NCI-H1092 treated with DMSO at 0.1 percent for 48 hours (cell line): ENCODE measurements at places on chromosomes 1 and 21.

- no peak for DNase-seq
Measured at GRCh38 chr1:194167956-194168640, 981.7 kb upstream of the B3GALT2 start.

DNA sequence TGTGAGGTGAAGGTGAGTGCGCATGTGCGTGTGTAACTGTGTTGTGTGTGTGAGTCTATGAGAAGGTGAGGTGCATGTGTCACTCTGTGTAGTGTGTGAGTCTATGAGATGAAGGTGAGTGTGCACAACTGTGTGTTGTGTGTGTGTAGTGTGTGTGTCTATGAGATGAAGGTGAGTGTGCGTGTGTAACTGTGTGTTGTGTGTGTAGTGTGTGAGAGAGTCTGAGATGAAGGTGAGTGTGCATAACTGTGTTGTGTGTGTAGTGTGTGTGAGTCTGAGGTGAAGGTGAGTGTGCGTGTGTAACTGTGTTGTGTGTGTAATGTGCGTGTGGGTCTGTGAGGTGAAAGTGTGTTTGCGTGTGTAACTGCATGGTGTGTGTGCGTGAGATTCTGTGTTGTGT is 154.0 kb downstream of the FOXD2 start:
- no peak for DNase-seq

DNA sequence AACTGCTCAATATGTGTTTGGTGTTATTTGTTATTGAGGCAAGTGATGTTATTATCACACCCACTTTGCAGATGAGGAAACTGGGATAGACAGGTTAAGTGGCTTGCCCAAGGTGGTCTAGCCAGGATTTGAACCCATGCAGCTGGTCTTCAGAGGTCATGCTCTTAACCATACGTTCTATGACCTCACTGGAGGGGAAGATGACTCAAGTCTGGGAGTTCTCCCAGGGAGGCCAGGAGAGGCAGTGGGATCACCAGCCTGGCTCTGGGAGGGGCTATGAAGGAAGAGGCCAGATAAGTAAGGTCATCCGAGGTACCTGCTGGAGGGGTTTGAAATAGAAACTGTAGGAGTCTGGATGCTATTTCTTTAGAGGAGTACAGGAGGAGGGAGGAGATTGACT is 95.3 kb downstream of the NAV1 start:
- no peak for DNase-seq

DNA sequence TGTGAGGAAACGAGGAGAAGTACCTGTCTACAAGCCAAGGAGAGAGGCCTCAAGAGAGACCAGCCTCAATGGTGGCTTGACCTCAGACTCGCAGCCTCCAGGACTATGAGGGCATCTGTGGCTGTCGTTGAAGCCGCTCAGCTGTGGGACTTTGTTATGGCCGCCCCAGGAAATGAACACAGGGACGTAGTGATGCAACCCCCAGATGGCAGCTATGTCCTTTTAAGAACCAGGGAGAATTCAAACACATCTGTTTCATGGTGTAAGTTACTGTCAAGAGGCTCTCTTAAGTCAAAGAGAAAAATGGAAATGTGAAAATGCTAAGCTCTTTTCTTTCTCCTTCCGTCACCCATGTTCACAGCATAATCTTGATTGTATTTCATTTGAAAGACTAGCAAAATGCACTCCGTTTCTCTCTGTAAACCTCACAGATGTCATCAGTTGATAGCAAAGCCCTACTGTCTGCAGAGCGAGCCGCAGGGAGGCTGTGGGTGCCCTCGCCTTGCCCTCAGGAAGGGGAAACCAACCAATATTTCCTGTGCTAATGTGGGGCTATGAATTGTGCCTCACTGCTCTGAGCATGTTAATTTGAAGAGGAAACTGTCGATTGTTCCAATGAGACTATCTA is 21.3 kb downstream of the UBASH3A start:
- no peak for DNase-seq

GRCh38 chr1:238252033-238252802 is 361.5 kb upstream of the ZP4 start:
- DNase-seq = peak; percentile 3

DNA sequence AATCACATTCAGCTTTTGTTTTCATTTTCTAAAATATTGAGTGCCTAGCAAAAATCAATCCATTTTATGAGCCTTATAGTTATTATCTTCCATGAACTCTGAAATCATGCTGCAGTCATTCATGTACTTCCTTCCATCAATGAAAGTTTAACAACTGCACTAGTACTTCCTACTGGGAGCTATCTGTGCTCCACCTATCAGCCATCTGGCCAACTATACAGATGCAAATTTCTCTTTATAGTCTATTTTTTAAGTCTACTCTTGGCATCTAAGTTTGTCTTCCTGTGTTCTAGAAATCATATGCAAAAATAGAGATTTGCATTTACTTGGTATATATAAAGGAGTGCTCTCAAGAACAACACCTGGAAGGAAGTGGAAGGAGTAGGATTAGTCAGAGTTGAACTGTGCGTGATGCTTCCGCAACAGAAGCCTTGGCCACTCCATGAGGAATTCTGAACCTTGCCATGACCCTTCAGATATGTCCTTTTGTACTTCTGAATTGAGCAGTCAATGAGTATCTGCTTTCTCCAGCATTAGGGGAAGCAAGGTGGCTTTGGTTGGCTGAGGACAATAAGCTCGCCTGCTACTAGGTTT is 403.2 kb upstream of the ADAMTS5 start:
- DNase-seq = no peak

- no peak for DNase-seq
Measured at GRCh38 chr1:168903237-168903830, 174.3 kb upstream of the DPT start.

- no peak for DNase-seq
Measured at GRCh38 chr1:12296623-12297022, 66.8 kb downstream of the VPS13D start.

GRCh38 chr1:10530281-10530740 is 55.6 kb downstream of the PEX14 start:
- DNase-seq = no peak

DNA sequence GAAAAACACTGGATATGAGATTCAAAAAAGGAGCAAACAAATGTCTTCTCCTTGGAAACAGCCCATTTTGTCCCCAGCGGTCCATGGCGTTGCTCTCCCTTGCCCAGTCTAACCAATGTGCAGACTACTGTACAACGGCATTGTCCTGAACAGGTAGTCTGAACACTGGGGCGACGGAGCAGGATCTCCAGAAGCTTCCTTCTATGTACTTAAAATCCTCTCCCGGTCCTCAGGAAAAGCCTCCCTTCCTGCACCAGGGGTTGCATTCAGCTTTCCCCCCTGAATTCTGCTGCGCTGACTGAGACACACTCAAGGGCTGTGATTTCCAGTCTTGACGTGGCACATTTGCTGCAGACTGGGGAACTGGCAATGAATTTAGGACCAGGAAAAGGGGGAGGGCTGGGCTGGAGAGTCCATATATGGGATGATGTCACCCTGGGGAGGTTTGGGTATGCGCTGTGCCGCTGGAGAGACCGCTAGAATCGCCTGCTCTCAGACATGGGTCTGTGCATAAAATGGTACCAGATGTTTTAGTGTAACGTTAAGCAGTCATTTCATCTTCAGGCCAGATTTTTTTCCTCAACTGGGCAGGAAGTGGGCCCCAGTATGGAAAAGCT is 275.9 kb upstream of the C1orf105 start:
- DNase-seq = no peak

DNA sequence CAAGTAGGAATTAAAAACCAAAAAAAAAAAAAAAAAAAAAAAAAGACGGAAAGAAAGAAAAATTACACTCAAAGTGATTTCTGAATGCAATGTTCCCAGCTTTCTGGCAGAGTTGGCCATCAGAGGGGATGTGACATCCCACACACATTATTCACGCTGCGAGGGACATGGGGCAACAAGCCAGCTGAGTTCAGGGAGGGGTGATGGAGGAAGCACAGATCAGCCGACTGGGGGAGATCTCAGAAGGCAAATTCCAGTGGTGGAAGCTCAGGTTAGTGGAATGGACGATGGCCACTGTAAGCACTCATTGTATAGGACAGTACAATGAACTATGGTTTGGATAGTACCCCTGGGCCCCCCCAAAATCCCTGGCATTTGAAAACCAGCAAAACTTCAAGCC is 311.9 kb downstream of the PCP4 start:
- DNase-seq = no peak

DNA sequence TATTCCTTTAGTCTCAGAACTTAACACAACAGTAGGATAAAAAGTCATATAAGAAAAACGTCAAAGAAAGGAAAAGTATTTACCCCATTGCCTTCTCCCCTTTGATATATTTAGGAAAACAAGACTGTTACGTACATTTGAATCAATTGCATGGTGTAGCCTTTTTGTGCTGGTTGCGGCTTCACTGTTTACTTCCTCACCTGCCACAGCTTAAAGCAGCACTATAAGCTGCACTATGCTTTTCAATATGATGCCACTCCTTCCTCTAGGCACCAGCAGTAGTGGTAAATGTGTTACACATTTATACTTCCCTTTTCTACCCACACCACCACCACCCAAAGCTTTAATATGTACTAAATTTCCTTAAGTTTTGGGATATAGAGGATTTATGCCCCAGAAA is 111.1 kb downstream of the ATP1B1 start:
- no peak for DNase-seq

- DNase-seq = peak; percentile 65
Measured at GRCh38 chr1:159197561-159198557, 6.8 kb upstream of the ACKR1 start.

GRCh38 chr1:232292818-232293217 is 337.1 kb downstream of the SIPA1L2 start:
- DNase-seq = peak; percentile 78

- no peak for DNase-seq
Measured at GRCh38 chr1:108644984-108645383, 15.9 kb downstream of the HENMT1 start.

GRCh38 chr1:190906206-190906725 is 428.6 kb upstream of the BRINP3 start:
- DNase-seq = no peak

- no peak for DNase-seq
Measured at GRCh38 chr1:222061711-222062359, 319.9 kb upstream of the DUSP10 start.

DNA sequence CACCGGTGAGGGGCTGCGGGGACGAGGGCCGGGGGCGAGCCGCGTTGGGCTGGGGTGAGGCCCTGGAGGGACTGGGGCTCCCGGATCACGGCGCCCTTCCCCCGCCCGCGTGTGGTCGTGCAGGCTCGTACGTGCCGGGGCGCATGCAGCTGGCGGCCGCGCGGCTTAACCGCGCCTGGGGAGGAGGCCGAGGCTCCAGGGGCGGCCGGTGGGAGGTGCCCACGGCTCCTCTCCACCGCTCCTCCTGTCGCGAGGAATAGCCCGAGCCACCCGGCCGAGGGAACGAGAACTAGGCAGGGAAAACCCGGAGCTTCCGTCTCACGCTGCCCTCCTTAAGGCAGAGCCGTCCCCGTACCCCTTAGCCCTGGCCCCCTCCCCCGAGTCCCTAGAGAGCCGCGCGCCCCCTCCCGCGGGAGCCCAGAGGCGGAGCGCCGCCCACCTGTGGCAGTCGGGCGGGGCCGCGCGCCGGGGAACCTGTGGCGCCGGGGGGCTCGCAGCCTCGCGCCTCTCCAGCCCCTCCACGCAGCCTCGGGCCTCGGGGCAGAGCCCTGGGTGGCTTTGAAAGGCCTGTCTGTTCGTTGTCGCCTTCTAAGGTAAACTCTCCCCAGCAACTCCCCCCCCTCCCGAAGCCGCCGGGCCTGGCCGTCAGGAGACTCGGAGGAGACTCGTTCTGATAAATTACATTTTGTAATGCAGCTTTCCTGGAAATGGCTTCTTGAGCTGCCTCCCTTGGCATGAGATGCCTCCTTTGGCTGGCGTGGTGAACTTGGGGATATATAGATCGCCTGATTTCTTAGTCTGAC is 746 bp downstream of the AK4 start:
- no peak for DNase-seq

DNA sequence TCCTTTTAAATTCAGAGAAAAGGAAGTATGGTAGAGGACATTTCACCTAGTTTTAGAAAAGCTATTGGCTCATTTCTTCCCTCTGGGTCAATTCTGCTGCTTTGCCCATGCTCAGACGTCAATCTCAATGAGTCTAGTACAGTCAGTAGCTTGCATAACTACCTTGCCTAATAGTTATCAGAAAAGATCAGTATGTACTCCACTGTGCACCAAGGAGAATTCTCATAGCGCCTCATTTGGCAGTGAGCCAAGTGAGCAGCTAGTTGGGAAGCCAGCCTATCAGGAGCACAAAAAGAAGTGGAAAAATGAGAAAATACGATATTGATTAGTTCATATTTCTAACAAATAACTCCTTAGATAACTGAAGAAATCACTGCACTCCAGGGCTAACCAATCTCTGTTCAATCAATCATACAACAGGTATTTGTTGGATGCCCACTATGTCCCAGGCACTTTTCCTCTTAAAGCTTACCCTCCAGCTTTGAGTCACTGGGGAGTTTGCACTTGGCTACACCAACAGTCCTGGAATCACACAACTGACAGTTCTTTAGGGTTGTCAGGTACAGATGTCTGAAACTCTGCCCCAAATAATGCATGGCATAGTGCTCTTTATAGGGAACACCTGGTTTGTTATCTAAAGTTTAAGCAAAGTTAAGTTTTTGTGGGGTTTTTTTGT is 50.2 kb downstream of the PRDX6 start:
- no peak for DNase-seq

DNA sequence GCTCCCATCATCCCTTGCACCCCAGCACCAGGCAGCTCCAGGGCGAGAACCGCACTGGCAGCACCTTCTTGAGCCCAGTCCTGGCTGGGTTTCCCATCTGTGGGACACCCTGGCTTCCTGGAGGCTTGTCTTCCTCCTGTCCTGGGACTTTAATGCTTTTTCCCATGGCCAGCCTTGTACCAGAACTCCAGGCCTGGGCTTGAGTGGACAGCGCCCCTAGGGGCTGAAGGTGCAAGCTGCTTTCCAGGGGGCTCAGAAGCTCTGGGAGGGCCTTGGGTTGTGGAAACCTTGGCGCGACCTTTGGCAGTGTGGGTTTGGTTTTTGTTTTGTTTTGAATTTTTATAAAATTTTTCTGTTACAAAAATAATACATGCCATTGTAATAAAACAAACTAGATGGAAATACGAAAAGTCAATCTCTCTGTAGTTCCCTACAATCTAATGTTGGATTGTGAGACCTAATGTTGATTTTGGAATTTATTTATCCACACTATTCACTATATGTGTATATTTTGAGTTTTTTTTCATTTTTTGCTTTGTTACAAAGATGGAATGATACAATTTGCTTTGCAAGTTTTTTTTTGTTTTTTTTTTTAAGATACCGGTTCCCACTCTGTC is 33.8 kb upstream of the RPL11 start:
- peak; percentile 17 for DNase-seq

- DNase-seq = no peak
Measured at GRCh38 chr1:43367026-43367903, 546 bp downstream of the ELOVL1 start.

DNA sequence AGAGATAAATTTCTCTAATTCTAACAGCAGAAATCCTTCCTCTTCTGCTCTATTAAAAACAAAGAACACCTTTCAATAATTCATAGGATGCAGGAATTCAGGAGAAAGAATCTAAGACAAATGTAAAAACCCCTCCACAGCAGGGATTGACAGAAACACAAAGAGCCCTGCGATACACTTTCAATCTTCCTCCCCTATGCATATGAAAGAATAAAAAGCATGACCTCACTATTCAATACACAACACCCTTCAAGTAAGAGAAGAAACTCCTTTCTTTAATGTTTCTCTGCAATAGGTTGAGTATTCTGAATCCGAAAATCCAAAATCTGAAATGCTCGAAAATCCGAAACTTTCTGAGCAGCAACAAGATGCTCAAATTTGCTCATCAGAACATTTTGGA is 17.1 kb downstream of the SRSF4 start:
- no peak for DNase-seq
